Activated CD4-positive, CD25-positive, alpha-beta regulatory T cell treated with anti-CD3 and anti-CD28 coated beads, Interleukin-2, amount 50 U/mL, for 16 hours (primary cell): ENCODE measurements at places on chromosomes 2 and 18.

GRCh38 chr2:202017940-202018339 is 15.7 kb upstream of the FZD7 start:
- no peak for DNase-seq

DNA sequence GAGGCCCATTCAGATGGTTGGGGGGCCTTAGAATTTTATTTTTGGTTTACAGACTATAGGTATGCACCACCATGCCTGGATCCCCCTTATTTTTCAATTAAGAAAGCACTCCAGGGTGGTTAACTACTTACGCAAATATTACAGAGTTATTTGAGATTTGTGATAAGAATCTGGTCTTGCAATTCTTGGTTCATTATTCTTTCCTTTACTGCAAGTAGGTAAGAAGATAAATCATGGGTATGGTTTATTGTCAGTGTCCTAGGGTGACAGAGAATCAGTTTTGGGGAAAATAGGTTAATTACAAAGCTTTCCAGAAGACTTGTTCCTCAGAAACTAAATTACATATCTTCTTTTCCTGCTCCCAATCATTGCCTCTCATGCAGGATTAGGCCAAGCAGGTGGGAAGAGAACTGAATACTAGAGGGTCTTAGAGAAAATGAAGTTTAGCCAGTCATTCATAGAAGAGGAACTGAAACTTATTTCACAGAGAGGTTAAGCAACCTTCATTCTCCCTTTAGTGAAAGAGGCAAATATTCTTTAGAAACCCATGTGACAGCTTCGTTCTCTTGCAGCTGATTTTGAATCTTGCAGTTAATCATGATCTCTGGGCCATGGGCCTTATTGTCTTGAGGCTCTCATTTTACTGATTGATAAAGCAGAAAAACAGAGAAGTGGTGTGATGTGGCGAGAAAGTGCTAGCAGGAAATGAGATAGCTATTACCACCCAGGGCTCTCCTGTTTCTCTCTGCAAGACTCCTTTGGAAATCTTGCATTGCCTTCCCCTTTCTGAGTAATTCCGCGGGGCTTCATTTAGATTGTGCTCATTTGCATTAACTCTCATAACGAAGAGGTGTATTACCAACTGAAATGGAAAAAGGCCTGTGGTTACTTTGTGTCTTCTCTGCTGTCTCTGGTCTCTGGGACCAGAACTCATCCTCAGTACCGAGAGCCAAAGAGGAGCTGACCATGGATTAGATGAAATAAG is 44.8 kb upstream of the ARHGAP25 start:
- DNase-seq, result no peak

GRCh38 chr18:49072524-49072934 is 121.8 kb upstream of the SMAD7 start:
- no peak for DNase-seq

- no peak for DNase-seq
These were observed 294.5 kb upstream of the NT5C1B start for GRCh38 chr2:18883616-18884456.

GRCh38 chr2:1653956-1654695 is 90.2 kb downstream of the PXDN start:
- DNase-seq, result no peak

DNA sequence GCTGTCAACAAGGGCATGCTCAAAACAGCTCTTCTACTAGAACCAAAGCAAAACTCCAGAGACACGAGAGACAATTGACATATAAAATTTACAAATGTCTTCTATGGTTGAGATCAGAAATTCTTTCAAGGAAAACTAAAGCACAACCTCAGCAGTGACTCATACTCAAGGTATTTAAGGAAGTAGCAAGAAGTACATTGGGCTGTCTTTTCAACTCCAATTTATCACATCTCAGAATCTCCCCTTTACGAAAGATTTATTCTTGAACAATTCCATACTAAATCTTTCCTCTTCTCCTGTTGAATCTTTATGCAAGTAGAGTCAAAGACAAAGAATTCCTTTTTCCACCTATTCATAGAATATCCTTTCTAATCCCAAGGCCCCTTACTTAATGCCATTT is 324.0 kb downstream of the IRS1 start:
- no peak for DNase-seq

DNA sequence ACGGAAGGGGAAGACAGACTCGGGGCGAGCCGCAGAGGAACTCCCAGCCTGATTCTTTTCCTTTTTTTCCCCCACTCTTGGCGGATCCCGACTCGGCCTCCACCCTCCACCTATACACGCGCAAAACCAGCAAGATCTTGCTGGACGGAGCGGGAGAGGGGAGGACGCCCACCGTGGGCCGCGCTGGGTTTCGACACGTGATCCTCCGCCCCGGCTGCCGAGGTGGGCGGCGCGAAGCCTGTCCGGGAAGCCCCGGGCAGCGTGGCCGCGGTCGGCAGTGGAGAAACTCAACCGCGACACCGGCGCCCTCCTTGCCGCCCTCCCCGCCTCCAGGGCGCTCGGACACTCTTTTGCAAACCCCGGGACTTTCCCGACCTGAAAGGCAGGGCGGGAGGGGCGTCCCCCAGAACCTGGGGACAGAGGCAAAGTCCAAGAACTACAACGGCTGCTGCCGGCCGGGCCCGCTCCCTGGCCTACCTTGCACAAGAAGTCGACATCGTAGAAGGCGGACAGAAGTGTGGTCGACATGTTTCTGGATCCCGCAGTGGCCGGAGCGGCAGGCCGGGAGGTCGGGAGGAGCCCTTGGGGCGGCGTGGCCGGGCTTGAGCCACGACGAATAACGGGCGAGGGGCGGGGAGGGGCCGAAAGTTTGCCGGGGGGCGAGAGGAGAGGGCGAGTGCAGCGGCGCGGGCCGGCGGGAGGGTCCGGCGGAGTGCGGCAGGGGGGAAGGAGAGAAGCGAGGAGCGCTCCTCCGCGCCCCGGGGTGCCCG is 433 bp downstream of the ZFP36L2 start:
- peak; percentile 36 for DNase-seq

GRCh38 chr18:43277164-43277600 is at the start of gene SYT4:
Gene SYT4, minus strand, starts transcription at chr18:43277490. Its CDS starts 209 bp downstream, at chr18:43277281.
- no peak for DNase-seq

GRCh38 chr2:197077336-197077735 is 150.8 kb upstream of the PGAP1 start:
- no peak for DNase-seq

GRCh38 chr2:3329491-3329890 is 48.1 kb downstream of the EIPR1 start:
- no peak for DNase-seq

DNA sequence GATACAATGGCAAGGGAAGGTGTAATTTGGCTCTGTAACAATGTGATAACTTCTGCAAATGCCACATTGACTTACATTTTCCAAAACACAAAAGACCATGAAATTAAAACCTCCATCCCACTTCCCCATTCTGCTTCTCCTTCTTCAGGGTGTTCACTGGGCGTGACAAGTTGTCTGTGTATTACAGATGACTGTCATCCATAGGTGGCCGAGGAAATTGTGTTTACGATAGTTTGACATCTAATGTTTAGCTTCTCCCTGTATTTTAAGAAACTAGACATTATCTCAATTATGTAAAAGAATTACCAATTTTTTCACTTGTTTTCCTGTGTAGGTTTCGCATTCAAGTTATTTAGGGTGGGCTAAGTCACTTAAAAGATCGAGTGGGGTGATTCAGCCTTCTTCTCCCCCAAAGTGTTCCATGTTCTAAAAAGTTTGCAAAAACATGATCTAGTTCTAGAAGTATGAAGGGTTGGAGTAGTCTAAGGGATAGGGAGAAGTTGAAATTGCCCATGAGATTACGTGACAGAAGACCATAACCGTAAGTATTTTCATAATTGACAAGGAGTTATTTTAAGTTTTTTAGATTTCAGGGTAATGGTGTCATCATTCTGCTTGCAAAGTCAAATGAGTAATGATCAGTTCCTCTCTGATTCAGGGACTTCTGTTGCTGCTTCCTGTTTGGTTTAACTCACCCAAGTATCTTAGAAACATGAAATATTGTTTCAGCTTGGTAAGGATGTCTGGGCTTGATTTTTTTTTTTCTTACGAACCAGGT is 25.2 kb upstream of the CYTIP start:
- DNase-seq, result no peak

- no peak for DNase-seq
These were observed 55.4 kb upstream of the THOC1 start for GRCh38 chr18:323253-323622.

DNA sequence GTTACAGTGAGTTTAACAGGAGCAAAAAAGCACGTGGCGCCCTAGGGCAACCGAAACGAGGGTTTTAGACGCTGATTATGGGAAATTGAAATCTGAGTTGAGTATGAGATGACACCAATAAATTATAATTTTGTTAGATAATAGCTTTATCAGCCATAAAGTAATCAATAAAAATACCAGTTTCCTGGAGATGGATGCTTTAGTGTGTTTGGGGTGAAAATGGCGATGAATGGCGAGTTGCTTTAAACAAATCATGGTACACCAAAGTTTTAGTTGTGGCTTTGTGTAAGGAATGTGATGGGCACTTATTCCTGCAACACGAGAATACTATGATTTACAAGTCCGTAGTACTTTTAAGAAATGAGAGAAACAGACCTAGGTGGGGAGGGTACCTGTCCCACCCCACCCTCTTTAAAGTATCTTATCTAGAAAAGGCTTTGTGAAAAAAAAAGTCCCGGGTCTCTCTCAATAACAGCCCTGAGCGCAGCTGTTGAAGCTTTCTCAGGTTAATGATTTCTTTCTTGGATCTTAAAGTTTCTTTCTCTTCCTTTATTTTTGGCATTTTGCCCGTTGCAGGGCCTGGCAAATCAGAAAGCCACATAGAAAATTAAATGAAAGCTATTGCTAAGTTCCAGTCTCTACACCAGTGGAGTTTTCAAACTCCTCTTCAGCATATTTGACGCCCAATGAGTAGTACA is 1.5 kb upstream of the RRM2 start:
- no peak for DNase-seq

DNA sequence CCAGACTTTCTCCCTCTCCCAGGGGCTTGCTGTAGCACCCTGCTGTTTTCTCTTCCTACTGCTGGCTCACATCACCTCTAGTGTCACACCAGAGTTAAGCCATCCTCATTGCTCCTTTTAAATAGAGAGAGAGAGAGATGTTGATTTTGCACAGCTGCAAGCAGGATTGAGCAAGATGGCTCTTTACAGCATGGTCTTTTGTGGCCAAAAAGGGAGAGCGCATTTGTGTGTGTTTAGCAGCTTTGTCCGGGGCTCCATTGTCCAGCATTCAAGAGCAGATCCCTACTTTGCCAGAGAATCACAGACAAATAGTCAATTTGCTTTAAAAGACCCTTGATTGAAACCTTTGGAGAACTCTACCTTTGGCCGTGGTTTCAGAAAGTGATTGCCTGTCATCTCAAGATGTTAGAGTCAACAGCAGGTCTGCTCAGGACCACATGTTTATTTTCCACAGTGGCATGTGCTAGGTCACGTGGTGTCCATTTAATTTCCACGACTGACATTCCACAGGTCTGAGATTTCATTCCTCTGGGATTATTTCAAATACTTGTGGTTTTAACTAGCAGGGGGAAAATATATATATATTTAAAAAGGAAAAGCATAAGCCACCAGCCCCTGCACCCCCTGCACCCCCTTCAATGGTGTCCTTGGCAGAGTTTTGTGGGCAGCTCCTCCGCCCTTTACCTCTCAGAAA is 359.9 kb upstream of the SLC14A2 start:
- no peak for DNase-seq

DNA sequence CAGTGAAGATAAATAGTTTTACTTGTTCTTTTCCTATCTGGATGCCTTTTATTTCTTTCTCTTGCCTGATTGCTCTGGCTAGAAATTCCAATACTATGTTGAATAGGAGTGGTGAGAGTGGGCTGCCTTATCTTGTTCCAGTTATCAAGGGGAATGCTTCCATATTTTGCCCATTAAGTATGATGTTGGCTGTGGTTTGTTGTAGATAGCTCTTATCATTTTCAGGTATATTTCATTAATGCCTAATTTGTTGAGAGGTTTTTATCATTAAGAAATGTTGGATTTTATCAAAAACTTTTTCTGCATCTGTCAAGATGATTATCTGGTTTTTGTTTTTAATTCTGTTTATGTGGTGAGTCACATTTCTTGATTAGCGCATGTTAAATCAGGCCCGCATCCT is 655.8 kb downstream of the NUP35 start:
- no peak for DNase-seq

GRCh38 chr2:875687-876615 is 74.7 kb upstream of the SNTG2 start:
- no peak for DNase-seq

DNA sequence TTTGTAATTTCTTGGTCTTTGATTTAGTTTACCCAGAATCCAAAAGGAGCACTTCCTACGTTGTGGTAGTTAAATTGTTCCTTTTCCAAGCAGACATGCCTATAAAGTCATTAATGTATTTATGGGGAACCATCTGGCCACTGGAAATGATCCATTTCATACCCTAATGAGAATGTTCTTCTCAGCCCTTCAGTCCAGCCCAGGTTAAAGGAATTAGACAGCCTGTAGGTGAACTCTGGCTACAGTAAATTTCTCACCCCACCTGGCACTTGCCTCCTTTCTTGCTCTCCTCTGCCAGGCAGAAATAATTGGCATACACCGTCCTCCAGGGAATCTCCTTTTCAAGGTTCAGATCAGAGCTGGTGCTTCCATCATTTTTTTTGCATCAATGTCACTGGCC is 121.1 kb downstream of the SETBP1 start:
- no peak for DNase-seq

DNA sequence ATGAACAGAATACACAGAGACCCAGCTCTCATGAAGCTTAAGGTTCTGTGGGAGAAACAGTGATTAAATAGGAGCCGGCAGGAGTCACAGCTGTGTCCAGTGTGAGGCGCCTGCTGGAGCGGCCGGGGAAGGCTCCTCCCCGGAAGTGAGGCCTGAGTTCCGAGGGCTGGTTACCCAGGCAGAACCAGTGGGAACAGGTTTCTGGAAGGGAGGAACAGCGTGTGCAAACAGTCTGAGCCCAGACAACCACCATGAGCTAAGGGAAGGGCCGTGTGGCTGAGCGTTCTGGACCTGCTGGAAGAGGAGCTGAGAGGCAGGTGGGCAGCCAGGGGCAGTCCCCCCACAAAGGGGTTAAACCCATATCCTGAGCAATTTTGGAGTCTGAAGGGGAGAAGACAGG is 26.0 kb upstream of the NPAS2 start:
- DNase-seq, result no peak

GRCh38 chr18:29285471-29285870 is 1108.5 kb upstream of the CDH2 start:
- no peak for DNase-seq

GRCh38 chr2:151410485-151410834 is 758 bp downstream of the RIF1 start:
- DNase-seq, result peak; percentile 10

DNA sequence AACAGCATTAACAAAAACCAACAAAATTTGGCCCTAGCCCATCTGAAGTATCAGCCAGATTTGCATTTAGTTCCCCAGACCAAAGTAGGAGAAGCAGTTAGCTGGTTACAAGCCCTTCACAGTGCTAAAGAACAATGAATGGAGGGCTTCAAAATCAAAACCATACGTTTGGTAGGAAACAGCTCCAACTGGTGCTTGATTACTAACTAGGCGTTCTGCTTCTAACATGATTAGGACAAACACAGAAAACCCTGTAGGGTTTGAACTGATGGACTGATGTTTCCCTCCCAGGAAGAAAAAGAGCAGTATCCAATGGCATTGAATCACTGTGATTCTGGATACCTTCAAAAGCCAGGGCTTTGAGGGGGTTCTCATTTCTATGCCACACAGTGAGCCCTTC is 20.5 kb upstream of the STAT4 start:
- no peak for DNase-seq

- DNase-seq, result no peak
These were observed 231.2 kb downstream of the AGAP1 start for GRCh38 chr2:235725016-235725489.

GRCh38 chr2:76928026-76928425 is 594.1 kb downstream of the LRRTM4 start:
- DNase-seq, result no peak

GRCh38 chr2:127193164-127193966 is 26.7 kb downstream of the CYP27C1 start:
- DNase-seq, result no peak
